ENCODE measurements at places on chromosomes 13 and 19.

- DNase-seq: no peak
Observed at GRCh38 chr13:75454497-75454896, 27.5 kb downstream of the TBC1D4 start.

DNA sequence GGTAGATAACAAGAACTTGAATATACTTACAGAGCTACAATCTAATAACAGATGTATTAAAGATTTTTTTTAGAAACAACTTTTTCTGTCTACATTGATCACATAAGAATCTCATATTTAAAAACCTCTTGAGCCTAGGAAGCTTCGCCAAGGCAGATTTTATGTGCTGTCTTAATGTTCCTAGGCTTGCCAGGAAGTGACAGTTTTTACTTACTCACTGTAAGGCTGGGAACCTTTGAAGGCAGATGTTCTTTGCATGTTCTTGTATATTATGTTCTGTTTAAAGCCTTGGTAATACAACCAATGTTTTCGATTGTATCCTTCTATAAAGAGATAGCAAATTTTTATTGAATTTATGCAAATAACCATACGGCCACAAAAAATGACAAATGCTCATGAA, 492.7 kb downstream of the GPC5 start:
- DNase-seq: no peak

DNA sequence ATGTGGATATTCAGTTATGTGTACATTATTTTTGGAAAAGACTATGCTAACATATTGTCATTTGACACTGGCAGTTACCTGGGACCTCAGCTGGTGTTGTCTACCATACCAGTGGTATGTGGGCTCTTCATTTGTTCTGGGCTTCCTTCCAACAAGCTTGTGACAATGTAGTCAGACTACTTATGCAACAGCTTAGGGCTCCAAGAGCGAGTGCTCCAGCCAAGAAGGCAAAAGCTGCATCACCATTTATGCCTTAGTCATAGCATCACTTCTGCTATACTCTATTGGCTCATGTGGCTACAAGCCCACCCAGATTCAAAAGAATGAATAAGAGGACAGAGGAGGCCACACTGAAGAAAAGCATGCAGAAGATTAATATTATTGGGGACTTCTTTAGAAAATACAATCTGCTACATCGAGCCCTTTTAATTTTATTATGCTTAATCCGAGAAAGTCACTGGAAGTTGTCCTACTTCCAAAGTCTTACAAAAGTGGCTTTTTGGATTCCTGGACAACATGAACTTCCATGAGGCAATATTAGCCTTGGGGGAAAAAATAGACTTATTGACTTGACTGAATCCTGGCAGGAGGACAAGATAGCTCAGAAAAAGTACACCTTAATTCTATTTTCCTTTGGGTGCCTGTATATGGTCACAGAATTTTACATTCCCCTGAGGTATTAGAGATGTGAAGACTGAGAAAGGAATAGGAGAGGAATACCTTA, 529.4 kb upstream of the HTR2A start:
- no peak for DNase-seq

- no peak for DNase-seq
Observed at GRCh38 chr13:33263976-33264619, 21.5 kb downstream of the STARD13 start.

GRCh38 chr13:79900356-79900755, 419.4 kb downstream of the NDFIP2 start:
- no peak for DNase-seq

DNA sequence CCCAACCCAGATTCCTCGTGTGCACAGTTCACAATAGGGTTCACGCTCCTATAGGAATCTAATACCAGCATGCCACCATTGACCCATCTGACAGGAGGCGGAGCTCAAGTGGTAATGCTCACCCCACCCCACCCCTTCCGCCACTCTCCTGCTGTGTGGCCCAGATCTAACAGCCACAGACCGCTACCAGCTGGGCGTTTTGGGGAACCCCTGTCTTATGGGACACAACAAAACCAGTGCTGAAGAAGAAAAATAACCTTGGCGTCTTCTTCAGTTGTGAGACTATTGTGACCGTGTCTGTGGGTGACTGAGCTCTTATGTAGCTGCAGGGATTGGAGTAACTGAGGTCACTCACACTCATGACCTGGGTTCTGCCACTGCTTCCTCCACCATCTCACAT, 5.2 kb upstream of the OR10H1 start:
- no peak for DNase-seq

- no peak for DNase-seq
Observed at GRCh38 chr19:35076657-35077056, 35.1 kb downstream of the HPN start.

GRCh38 chr13:109162248-109163036, 533.0 kb downstream of the MYO16 start:
- no peak for DNase-seq

GRCh38 chr13:110108348-110109139, 198.4 kb downstream of the COL4A1 start:
- no peak for DNase-seq

- DNase-seq: no peak
Observed at GRCh38 chr19:39802958-39803357, 24.3 kb downstream of the LEUTX start.

- DNase-seq: no peak
Observed at GRCh38 chr13:37094840-37095239, 10.6 kb downstream of the CSNK1A1L start.

DNA sequence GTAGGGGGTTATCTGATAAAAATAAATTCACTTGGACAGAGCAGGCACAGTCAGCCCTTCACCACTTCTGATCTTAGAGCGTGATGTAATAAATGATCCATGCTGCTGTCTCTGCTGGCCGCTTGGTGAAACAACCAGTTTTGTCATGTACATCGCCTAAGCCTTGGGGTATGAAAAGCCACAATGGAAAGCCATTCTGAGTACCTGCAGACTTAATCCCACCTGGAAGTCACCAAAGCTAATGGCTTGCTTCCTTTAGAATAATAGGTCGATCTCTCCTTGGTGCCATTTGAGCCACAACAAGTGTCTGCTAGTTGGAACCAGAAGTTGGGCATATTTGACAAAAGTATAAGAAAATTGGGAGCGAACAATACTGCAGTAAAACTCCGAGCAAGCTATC, 1649.7 kb upstream of the SPRY2 start:
- no peak for DNase-seq

DNA sequence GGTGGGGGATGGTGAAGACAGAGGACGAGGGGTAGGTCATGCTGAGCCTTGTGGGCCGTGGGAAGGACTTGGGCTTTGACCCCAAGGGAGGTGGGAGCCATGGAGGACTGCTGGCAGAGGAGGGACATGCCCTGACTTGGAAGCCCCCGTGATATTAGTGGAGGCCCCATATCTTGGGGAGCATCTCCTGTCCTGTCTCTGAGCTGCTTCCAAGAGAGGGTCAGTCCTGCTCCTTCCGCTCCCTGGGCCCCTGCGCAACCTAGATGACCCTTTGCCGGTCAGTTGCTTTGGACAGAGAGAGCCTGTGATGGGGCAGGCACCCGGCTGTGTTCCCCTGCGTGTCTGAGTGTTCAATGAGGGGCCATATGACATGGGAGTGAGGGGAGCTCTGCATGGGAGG, 5.2 kb downstream of the TLE6 start:
- no peak for DNase-seq

GRCh38 chr13:34025746-34026145, 207.8 kb downstream of the RFC3 start:
- DNase-seq: no peak

GRCh38 chr13:25688536-25688935, 316.8 kb downstream of the ATP8A2 start:
- DNase-seq: no peak

DNA sequence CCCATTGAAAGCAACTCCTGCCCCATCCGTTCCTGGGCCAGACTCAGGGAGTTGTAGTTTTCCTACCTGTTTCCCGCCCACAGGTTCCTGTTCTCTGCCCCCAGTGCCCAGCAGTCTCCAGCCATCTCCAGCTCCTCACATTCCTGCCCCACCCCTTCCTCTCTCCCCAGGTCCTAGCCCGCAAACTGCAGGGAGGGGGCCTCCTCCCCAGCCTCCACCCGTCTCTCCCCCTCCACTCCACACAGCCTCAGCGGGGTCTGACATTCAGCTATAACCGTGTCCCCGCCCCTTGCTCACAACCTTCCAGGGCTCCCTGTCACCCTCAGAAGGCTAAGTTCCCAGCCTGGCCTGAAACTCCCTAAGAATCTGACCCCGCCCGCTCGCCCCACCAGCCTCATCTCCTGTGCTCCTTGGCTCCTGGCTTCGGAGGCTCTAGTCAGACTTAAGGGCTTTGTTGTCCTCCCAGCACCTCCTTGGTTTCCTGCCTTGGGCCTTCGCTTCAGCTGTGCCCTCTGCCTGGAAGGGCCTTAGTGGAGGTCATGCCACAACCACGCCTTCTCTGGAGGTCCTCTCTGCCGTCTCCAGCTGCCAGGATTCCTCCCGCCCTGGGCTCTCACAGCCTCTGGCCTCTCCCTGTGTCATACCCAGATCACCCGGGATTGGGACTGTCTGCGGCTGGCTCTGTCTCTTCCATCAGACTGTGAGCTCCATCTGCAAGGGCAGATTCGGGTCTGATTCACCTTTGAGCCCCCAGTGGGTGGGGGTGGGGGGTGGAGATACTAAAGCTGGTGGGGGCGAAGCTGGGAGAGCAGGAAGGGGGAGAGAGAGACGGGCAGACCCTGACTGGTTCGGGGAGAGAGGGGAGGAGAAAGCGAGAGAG, 5.1 kb upstream of the SPACA6 start:
- no peak for DNase-seq

DNA sequence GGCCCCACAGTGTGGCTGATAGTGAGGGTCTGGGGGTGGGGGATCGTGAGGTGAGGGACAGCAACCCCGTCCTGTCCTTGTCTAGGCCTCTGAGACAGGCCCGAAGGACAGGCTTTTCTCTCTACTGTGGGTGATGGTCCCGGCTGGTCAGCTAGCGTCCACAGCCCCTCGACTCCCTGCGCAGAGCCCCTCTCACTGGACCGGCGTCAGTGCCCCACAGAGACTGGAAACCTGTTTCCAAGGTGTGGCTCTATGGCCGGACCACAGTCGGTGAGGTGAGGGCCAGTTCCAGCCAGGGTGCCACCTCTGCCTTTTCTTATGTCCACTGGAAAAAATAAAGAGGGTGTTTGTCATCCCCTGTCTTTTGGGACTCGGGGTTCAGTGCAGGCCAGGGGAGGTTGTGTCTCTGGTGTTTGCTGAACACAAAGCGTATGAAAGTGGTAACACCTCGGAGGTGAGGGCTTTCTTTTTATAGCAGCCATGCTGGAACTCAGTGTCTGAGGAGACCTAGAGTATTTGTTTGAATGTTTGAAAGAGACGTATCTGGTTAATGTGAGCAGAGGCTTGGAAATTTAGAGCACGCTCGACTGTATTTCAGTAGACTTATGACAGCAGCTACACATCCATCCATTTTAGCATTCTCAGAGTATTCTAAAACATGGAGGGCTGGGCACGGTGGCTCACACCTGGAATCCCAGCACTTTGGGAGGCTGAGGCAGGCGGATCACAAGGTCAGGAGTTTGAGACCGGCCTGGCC, 22.8 kb downstream of the ATP11A start:
- DNase-seq: no peak

- DNase-seq: no peak
Observed at GRCh38 chr13:112140366-112140765, 73.4 kb downstream of the SOX1 start.

GRCh38 chr13:32746474-32746873, 160.2 kb downstream of the PDS5B start:
- DNase-seq: no peak

- no peak for DNase-seq
Observed at GRCh38 chr19:15118789-15119494, 11.7 kb downstream of the SYDE1 start.

- no peak for DNase-seq
Observed at GRCh38 chr13:64855506-64855905, 2374.6 kb downstream of the PCDH9 start.

- no peak for DNase-seq
Observed at GRCh38 chr19:29855087-29855486, 43.3 kb downstream of the CCNE1 start.

GRCh38 chr13:113854238-113855011, 9.5 kb downstream of the GAS6 start:
- no peak for DNase-seq

GRCh38 chr13:26515721-26516120, 41.8 kb upstream of the WASF3 start:
- DNase-seq: no peak

DNA sequence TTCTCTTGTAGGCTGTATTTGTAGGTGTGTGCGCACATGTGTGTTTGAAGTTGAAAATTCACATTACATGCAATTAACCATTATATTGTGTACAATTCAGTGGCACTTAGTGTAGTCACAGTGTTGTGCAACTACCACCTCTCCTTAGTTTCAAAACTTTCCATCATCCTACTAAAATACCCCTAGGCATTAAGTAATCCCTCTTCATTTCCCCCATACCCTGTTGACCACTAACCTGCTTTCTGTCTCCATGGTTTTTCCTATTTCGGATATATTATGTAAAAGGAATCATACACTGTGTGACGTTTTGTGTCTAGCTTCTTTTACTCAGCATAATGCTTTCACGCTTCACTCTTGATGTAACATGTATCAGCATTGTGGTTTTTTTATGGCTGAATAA, 16.1 kb downstream of the LSM14A start:
- no peak for DNase-seq

DNA sequence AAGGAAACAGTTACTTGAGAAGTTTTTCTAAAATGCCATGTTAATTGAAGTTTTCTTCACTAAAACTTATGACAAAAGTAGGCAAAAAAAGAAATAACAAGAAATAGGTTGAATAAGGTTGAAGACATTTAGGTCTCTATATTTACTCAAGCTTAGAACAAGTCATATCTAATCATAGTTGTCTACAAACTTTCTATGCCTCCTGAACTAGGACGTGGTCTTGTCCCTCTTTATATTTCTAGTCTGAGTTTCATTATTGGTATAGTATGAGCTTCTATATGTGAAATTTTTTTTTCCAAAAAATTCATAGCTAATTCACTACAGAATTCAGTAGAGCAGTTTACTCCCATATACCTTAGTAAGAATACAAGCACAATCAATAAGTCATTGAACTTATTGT, 836.4 kb downstream of the SLITRK6 start:
- no peak for DNase-seq

DNA sequence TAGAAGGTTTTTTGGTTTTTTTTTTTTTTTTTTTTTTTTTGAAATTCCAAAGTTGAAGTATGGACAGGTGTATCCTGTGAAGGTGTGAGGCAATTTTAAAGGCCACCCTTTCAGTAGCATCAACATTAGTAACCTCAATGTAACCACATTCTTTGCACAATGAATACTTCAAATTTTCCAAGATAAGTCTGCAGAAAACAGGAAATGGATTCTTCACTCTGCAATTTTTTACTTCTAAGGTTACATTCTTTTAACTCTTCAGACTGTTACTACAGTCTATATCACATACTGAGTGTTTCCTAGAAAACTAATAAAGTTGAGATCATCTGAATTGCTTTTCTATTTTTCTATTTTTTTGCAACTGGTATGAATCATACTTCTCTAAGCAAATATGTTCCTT, 569.0 kb upstream of the GPC6 start:
- DNase-seq: no peak

Data from stimulated activated CD4-positive, alpha-beta T cell treated with anti-CD3 and anti-CD28 coated beads, Interleukin-1b, Interleukin-23, amount 100 ng/mL, for 4 hours (primary cell).